ENCODE measurements at places on chromosomes 1 and 21.

GRCh38 chr1:58908561-58909560 is 125.0 kb upstream of the JUN start:
- DNase-seq = no peak

DNA sequence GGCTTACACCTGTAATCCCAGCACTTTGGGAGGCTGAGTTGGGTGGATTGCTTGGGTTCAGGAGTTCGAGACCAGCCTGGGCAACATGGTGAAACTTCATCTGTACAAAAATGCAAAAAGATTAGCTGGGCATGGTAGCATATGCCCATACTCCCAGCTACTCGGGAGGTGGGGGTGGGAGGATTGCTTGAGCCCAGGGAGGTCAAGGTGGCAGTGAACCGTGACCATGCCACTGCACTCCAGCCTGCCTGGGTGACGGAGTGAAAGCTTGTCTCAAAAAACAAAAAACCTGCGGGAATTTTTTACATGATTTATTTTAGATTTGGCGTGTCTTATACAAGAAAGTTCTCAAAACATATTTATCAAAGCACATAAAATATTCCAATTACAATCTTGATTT is 27.8 kb upstream of the MTR start:
- DNase-seq = no peak

GRCh38 chr1:14668538-14668937 is 70.1 kb downstream of the KAZN start:
- no peak for DNase-seq

DNA sequence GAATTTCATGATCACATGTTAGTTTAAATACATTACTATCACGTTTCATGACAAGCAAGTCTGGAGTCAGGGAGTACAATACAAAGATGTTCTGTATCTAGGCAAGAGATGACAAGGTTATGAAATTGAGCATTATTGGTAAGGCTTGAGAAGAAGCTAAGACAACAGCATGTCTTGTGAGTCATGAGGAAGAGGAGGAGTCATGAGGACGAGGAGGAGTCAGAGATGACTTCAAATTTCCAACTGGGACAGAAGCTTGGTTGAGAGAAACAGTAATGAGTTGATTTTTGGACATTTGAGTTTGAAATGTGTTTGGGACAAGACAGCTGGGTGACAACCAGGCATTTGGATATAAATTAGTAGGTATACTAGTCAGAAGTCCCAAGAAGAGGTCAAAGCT is 4.3 kb upstream of the UBE2U start:
- no peak for DNase-seq

DNA sequence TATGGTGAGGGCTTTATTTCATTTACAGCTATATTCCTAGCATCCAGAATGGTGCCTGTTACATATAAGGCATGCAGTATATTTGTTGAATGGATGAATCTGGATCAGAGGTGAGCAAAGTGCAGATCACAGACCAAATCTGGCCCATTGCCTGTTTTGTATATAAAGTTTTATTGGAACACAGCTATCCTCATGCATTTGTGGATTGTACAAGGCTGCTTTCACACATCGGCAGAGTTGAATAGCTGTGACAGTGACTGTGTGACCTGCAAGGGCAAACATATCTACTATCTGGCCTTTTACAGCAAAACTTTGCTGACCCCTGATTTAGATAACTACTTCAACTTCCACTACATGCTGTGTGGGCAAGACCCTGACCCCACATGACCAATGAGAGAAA is 54.0 kb upstream of the MRPS6 start:
- DNase-seq = no peak

GRCh38 chr1:47724432-47724999 is 272.7 kb downstream of the TRABD2B start:
- DNase-seq = no peak

- DNase-seq = no peak
Observed at GRCh38 chr1:114627107-114627506, 42.7 kb downstream of the DENND2C start.

DNA sequence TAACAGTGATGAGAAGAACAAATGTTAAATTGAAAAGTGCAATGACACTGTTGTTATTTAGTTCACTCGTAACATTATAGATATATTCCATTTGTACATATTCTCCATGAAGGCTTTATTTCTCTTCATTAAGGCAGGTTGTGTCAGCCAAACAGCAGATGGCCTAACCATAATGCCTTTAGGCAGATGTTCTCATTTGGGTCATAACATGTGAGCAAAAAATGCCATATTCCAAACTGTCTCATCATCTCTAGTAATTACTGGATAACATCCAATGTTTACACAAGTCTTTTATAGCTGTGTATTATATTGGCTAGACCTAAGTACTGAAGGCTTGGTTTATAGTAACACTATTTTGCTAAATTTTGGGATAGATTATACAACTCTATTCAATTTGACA is 87.2 kb upstream of the CHODL start:
- DNase-seq = no peak

DNA sequence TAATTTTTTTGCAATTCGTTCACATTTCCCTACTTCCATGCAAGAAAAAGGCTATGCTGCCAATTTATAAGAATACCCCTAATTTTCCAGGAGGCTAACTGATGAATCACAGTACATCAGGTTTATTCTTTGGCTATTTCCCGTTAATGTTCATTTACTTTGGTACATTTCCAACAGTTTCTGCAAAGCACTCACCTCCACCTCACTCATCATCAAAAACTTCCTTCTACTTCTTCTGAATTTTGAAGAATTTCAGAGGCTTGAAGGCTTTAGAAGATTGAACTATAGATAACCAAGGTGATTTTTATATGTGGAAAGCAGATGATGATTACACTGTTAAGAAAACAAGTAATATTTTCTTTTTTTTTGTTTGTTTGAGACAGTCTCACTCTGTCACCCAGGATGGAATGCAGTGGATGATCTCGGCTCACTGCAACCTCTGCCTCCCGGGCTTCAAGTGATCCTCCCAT is 60.5 kb upstream of the HP1BP3 start:
- no peak for DNase-seq

GRCh38 chr1:11523746-11524464 is 45.0 kb downstream of the DISP3 start:
- DNase-seq = no peak

DNA sequence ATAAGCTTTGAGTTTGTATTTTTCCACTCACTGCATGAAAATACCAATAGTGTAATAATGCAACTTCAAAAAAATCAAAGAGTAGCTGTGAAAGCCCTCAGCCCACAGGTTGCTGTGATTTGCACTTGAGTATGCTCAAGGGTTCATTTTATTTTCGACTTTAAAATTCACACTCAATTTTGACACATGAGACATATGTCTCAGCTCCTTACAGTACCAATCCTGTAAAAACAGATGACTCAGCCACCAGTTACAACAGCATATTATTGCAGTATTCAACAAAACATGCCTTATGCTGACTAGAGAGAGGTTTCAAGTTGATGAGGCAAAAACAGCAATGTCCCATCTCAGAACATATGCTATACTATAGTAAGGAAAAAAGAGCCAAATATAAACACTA is 66.1 kb downstream of the CYYR1 start:
- DNase-seq = no peak

- no peak for DNase-seq
Observed at GRCh38 chr1:89611721-89612120, 21.2 kb upstream of the LRRC8C start.

- no peak for DNase-seq
Observed at GRCh38 chr1:154856544-154856943, 13.5 kb downstream of the KCNN3 start.

- no peak for DNase-seq
Observed at GRCh38 chr1:108591466-108591865, 31.6 kb downstream of the EEIG2 start.

DNA sequence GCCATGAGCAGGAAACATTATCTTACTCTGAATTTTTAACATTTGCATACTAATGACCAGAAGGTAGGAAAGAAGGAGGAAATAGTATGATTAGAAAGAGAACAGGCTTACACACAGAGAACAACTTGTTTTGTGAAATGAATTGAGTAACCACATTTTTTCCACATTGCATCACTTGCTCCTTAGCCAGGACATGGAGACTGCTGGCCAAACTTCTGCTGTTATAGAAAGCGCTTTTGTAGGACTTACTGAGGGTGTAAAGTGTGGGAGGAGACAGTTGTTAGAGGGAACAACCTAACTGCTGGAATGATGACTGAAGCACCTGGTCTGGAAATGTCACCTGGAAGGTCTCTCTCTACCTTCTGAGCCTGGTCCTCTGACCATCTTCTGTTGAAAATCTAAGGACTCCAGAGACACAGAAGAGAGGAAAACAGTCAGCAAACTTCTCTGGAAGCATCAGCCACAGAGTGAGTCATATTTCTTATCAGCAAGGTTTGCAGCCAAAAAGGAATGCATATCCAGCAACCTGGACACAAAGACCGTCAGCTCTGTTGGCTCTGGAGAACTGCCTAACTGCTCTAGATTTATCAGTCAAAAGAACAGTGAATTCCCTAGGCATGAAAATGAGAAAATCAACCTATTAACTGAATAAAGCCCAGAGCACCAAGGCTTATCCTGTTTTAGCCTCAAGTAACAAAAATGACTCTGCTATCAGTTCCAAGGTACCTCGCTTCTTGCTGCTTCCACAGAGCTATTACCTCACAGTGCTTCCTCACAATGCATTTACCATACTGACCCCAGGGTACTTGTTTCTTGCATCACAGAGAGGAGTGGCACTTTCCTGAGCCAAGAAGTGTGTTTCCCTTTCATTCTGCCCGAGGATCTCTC is 88.0 kb upstream of the SLFNL1 start:
- DNase-seq = no peak

GRCh38 chr1:43973981-43974442 is 748 bp upstream of the ATP6V0B start:
- DNase-seq = peak; percentile 61

DNA sequence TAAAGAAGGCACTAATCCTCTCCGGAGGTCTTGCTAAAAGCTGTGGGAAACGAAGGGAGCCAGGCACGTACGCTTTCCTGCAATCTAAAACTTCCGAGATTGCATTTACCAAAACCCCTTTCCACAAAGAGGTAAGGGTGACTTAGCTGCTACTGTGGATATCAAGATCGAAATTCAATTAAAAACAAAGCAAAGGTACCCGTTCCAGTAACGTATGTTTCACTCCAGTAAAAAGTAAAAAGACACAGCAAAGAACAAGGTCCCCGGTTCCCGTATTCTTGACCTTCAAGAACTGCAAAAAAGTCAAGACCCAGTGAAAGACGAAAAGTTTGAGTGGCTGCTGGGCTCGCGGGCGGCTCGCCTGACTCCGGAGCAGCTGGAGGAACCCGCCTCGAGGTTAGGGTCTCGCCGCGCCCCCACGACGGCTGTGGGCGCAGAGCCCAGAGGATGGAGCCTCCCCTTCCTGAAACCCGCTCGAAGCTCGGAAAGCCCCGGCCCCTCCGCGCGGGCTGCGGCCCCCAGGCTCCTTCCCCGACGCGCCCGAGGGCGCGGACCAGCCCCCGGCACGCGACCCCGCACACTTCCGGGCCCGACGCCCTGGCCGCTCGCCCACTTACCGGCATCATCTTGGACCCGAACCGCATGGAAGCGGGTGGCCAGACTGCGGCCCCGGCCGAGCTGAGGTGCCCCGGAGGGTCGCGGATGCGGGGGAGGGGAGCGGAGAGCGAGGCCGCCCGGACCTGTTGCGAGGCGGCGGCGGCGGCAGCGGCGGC is 524 bp downstream of the TP53BP2 start:
- DNase-seq = peak; percentile 95

DNA sequence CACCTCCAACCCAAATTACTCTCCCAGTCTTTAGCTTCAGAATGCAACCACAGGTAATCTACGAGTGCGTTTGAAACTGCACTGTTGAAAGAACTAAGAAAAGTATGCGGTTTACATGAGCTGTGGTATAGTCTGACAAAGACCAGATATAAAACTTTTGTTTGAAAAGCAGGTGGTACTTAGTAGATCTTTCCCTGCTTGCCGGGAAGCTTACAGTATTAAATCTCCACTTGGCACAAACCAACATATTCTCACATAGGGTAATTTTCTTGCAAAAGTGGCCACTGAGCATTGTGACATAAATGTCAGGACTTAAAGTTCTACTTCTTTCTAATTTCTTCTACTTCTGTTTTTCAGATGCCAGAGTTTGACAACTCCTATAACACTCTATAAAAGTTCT is 8.4 kb downstream of the RGS2 start:
- DNase-seq = no peak

- DNase-seq = peak; percentile 79
Observed at GRCh38 chr1:71967670-71968069, 314.7 kb downstream of the NEGR1 start.

- no peak for DNase-seq
Observed at GRCh38 chr1:171180670-171181069, 4.4 kb upstream of the FMO2 start.

- peak; percentile 29 for DNase-seq
Observed at GRCh38 chr1:96236156-96236739, 485.3 kb upstream of the PTBP2 start.

- no peak for DNase-seq
Observed at GRCh38 chr1:109253803-109254620, 4.7 kb downstream of the CELSR2 start.

GRCh38 chr1:230122366-230123279 is 55.6 kb downstream of the GALNT2 start:
- DNase-seq = no peak

- DNase-seq = no peak
Observed at GRCh38 chr1:108826081-108826635, 30.7 kb downstream of the AKNAD1 start.

DNA sequence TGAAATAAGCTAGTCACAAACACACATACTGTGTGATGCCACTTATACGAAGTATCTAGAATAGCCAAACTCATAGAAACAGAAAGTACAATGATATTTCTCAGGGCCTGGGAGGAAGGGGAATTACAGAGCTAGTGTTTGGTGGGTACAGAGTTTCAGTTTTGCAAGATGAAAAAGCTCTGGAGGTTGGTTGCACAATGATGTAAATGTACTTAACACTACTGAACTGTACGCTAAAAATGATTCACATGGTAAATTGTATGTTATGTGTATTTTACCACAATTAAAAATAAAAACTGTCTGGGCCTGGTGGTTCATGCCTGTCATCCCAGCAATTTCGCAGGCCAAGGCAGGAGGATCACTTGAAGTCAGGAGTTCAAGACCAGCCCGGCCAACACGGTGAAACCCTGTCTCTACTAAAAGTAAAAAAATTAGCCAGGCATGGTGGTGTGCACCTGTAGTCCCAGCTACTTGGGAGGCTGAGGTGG is 15.3 kb upstream of the FHAD1 start:
- DNase-seq = no peak

DNA sequence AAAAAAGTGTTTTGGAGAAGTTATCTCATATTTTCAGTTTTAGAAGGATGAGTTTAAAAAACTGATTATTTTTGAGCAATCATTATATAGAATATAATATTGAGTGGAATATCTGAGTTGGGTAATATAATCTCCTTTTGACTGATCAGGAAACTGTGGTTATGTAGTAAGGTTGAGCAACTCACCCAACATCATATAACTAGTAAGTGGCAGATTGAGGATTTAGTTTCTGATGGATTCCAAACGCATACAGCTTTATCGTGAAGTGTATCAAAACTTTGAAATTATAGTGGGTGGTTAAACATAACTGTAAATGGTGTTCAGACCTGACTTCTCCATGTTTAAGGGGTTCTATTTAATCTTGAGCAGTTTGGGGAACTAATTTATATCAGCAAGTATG is 98.6 kb downstream of the OLFM3 start:
- DNase-seq = no peak

Measured in common myeloid progenitor, CD34-positive (primary cell).